ENCODE measurements at places on chromosomes 6 and 20. TPM values are rescaled to one million over a fixed set of nuclear protein-coding genes. Genes with fewer than 3 reads are reported as not detected.

DNA sequence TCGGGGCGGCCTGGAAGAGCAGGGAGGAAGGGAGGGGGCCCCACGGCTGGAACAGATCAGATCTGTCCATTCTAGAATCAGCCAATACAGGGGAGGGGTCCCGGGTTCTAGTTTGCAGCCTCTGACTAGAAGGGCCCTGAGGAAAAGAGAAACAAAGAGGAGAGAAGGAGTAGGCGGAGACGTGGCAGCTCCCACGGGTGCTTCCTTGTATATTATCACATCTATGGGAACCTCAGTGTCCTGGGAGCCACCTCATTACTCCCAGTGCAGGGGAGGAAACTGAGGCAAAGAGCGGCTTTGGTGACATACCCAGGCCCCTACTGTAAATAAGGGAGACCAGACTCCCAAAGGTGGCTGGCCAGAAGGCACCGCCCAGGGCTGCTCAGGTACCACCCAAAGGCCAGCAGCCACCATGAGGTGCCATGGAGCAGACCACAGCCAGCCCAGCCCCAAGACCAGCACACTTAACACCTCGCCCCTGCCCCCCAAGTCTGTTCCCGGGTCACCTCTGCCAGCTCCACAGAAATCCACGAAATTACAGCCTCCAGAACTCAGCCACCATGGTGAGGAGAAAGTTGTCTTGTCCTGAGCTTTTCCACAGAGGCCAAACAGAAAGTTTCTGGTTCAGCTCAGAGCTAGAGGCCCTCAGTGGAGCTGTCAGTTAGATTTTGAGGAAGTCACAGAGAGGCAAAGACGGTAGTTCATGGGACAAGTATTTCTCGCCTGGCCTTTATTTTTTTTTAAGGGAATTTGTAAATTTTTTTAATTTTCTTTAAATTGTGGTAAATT, 2.1 kb downstream of the ZC3H12D start:
- no peaks in the 10 kb centered on the region for H3K27me3 ChIP-seq
- H3K4me1 ChIP-seq, result peaks cover 30% of the 10 kb centered on the region
- DNase-seq, result no peak
- no peaks in the 10 kb centered on the region for H3K36me3 ChIP-seq
- H3K4me3 ChIP-seq, result peak overlapping the region; percentile 45

DNA sequence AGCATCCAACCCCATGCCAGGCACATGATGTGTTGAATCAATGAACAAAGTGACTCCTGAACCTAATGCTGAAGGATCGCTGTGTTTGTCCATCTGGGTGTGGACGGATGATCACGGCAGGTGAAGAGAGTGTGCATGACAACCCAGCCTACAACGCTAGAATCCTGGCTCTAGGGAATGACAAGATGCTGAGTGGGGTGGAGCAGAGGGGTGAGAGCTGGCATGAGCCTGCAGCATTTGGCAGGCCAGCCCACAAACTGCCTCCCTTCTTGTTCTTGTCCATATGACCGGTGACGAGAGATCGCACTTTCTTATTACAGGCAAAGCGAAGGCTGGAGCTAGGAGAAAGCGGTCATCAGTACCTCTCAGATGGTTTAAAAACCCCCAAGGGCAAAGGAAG, 54.7 kb upstream of the CDKAL1 start:
- peaks cover 16% of the 10 kb centered on the region for H3K36me3 ChIP-seq
- no peak overlapping the region for H3K4me3 ChIP-seq
- H3K27me3 ChIP-seq, result no peaks in the 10 kb centered on the region
- H3K27ac ChIP-seq, result no peak overlapping the region

GRCh38 chr6:100851819-100852218, 29.3 kb downstream of the ASCC3 start:
- H3K27me3 ChIP-seq, result no peaks in the 10 kb centered on the region
- H3K27ac ChIP-seq, result no peak overlapping the region
- H3K4me3 ChIP-seq, result no peak overlapping the region
- peaks cover 8% of the 10 kb centered on the region for H3K36me3 ChIP-seq
- H3K4me1 ChIP-seq, result no peaks in the 10 kb centered on the region
- DNase-seq, result no peak

- no peaks in the 10 kb centered on the region for H3K36me3 ChIP-seq
- peaks cover 8% of the 10 kb centered on the region for H3K4me1 ChIP-seq
- peak overlapping the region; percentile 59 for H3K4me3 ChIP-seq
- H3K27me3 ChIP-seq, result peaks cover 10% of the 10 kb centered on the region
Observed at GRCh38 chr20:31476643-31477215, 1.6 kb downstream of the REM1 start.

- no peak overlapping the region for H3K27ac ChIP-seq
- peaks cover 69% of the 10 kb centered on the region for H3K36me3 ChIP-seq
- no peaks in the 10 kb centered on the region for H3K4me1 ChIP-seq
- no peak for DNase-seq
Observed at GRCh38 chr20:34495916-34496315, 20.3 kb upstream of the DYNLRB1 start.

DNA sequence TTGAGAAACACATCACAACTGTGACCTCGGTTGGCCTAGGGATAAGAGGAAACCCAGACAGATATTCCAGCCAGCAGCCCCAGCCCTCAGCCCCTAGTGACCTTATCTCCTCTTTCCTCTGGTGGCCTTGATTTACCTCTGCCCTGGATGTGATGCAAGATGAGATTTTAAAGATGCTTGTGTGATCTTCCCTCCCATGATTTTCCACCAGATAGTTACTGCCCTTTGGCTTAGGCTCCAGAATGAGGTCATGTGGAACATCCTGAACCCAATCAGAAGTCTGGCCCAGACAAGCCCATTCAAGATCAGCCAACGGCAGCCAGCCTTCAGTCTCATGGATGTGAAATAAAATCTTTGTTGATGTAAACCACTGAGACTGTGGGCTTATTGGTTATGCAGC, 104.0 kb downstream of the BANF2 start:
- no peaks in the 10 kb centered on the region for H3K36me3 ChIP-seq
- no peaks in the 10 kb centered on the region for H3K27me3 ChIP-seq
- DNase-seq, result no peak
- no peak overlapping the region for H3K4me3 ChIP-seq

DNA sequence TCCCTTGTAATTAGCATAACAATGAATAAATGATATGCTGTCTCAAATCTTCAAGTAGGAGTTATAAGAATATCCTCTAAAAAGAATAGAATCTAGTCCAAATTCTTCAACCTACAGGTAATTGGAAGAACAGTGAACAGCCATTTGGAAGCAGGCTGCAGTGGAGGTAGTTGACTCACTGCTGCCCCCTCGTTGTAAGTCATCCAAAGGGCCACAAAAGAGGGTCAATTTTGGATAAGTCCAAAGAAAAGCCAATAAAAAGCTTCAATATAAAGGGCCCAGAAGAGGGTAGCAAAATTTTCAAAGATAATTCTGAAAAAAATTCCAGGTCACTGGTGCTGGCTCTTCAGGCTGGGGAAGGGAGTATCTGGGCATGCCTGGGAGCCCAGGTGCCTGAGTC, 60.8 kb upstream of the SSTR4 start:
- no peak overlapping the region for H3K4me3 ChIP-seq
- no peaks in the 10 kb centered on the region for H3K36me3 ChIP-seq
- H3K4me1 ChIP-seq, result no peaks in the 10 kb centered on the region
- no peaks in the 10 kb centered on the region for H3K27me3 ChIP-seq

GRCh38 chr6:40848038-40848437, 191.0 kb downstream of the UNC5CL start:
- no peak for DNase-seq
- no peak overlapping the region for H3K4me3 ChIP-seq
- no peak overlapping the region for H3K27ac ChIP-seq
- H3K36me3 ChIP-seq, result no peaks in the 10 kb centered on the region
- peaks cover 3% of the 10 kb centered on the region for H3K4me1 ChIP-seq
- H3K27me3 ChIP-seq, result no peaks in the 10 kb centered on the region

DNA sequence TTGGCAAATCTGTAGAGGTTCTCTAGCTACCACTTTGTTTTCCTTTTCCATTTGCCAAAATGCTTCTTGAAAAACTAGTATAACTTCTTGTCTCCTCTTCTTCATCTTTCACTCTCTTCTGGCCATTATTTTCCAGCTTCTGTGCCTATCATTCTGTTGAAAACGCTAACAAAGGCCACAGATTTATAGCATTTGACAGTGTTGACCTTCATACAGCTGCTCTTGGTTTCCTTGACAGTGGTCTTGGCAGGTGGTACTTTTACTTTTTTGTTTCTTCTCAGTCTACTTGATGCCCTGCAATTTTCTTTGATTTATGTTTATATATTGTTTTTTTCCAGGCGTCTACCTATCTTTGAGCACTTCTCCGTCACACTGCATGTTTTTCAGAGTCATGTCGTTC, 23.7 kb downstream of the TRMT11 start:
- no peak for DNase-seq
- no peak overlapping the region for H3K27ac ChIP-seq
- H3K4me1 ChIP-seq, result no peaks in the 10 kb centered on the region
- peaks cover 78% of the 10 kb centered on the region for H3K36me3 ChIP-seq

GRCh38 chr20:55211481-55211880, 736.1 kb downstream of the DOK5 start:
- H3K4me1 ChIP-seq, result no peaks in the 10 kb centered on the region
- H3K4me3 ChIP-seq, result no peak overlapping the region
- H3K27me3 ChIP-seq, result no peaks in the 10 kb centered on the region
- no peak for DNase-seq

- H3K27ac ChIP-seq, result no peak overlapping the region
- H3K4me1 ChIP-seq, result no peaks in the 10 kb centered on the region
Observed at GRCh38 chr6:150925590-150925928, 60.1 kb downstream of the MTHFD1L start.

- H3K4me3 ChIP-seq, result no peak overlapping the region
- H3K27ac ChIP-seq, result no peak overlapping the region
- H3K27me3 ChIP-seq, result no peaks in the 10 kb centered on the region
- H3K4me1 ChIP-seq, result no peaks in the 10 kb centered on the region
- no peak for DNase-seq
- no peaks in the 10 kb centered on the region for H3K36me3 ChIP-seq
Observed at GRCh38 chr20:16699293-16699692, 30.5 kb upstream of the SNRPB2 start.

DNA sequence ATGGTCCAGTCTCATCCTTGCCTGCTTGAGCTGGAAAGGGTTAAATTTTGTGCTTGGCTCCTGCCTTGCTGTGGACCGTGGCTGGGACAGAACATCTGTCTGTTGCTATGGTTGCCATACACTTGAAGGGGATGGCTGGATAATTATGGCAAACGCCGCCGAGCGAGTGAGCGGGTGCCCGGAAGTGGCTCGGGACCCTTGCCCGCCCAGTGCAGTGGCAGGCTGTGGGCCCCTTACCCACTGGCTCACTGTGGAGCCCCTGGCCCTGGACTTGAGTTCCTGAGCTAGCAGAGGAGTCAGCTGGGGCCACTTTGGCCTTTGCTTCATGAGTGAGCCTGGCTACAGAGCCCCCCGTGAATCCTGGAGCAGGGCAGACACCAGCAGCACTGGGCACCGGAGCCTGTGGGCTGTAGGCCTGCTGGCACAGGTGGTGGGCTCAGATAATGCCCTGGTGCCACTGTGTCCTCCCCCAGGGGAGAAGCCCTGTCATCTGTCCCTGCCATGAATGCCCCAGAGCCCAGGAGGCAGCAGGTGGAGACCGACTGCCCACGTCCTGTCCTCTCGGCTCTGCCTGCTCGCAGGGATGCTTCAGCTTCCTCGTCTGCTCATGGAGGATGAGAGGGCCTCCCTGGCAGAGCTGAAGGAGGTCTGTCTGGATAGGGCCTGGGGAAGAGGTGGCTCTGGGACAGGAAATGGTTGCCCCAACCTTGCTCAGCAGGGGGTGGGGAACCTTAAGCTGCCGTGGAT, 25.5 kb upstream of the NOL4L start:
- H3K36me3 ChIP-seq, result no peaks in the 10 kb centered on the region
- H3K27ac ChIP-seq, result no peak overlapping the region
- DNase-seq, result no peak
- H3K4me1 ChIP-seq, result no peaks in the 10 kb centered on the region
- no peaks in the 10 kb centered on the region for H3K27me3 ChIP-seq

DNA sequence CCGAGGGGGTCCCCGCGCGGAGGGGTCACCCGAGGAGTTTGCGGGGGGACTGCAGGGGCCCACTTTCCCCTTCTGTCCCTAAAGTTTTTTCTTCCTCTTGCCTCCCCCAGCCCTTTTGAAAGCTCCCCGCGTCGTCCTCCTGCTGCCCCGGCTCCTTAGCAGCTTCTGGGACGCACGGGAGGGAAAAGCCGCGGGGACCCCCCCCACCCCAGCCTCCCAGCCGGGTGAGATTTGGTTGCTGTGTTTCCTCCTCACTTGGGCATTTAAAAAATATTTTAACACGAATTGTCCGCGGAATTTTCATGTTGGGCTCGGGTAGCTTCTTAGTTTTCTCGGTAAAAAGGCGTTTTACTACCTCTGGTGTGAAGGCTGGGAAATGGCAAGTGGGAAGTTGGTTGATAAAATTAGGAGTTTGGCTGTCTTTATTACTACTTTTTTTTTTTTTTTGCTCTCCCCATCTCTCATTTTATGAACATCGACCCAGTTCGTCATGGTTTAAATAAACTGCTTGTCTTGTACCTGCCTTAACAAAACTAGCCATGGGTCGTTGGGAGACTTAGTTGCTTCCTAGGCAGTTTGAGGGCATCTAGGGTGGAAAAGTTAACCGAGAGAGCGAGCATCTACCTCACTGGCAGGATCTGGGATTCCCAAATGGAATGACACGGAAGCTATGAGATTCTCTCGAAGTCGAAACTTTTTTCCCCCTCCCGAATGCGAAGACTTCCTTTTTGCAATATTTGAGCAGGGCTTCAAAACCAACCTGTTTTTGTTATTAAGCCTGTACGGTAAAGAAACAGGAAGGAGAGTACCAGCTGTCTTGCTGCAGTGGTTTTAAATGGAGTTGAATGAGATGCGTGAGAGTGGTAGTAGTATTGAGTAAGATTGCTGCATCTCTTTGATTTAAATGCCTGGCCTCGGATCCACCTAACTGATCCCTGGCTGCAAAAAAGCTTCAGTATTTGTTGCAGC, 868 bp downstream of the NCOA3 start:
- no peaks in the 10 kb centered on the region for H3K36me3 ChIP-seq
- H3K27ac ChIP-seq, result peak overlapping the region; percentile 98
- H3K4me1 ChIP-seq, result peaks cover 52% of the 10 kb centered on the region
- H3K27me3 ChIP-seq, result no peaks in the 10 kb centered on the region
- no peak for DNase-seq

DNA sequence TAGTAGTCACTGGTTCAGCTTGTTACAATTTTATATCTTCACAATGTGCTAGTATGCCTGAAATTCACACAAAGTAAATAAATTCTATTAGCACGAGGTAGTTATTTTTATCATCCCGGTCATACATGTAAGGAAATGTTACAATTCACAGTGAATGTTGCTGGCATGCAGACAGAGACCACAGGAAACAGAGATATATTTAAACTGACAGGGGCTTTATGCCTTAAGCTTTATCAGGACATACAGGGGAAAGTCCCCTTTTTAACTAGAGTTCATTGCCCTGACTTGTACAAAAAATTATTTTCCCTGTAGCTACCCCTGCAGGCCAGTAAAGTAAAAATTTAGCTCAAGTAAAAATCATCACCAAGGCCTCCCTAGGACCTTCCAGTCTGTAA, 712.0 kb upstream of the NRSN1 start:
- no peaks in the 10 kb centered on the region for H3K27me3 ChIP-seq
- no peaks in the 10 kb centered on the region for H3K36me3 ChIP-seq
- no peak overlapping the region for H3K4me3 ChIP-seq
- H3K4me1 ChIP-seq, result peaks cover 8% of the 10 kb centered on the region

The RHAG gene
- total RNA-seq, result 0.42 TPM

The SLC17A9 gene
- total RNA-seq, result 5.2 TPM

The SRSF12 gene
- total RNA-seq, result 1.2 TPM

The ISM1 gene
- 1.8 TPM for total RNA-seq

The JAG1 gene
- total RNA-seq, result 38.9 TPM

The DAAM2 gene
- total RNA-seq, result 402 TPM

The SPATA25 gene
- 2.7 TPM for total RNA-seq

The FOXO3 gene
- total RNA-seq, result 119 TPM

The LY6G6F gene
- not detected for total RNA-seq

Measured in esophagus muscularis mucosa (tissue), 4 donors.